ENCODE measurements at places on chromosomes 3 and 15. TPM values are rescaled to one million over a fixed set of nuclear protein-coding genes. Genes with fewer than 3 reads are reported as not detected.

Gene ACTR8
- polyA plus RNA-seq = 12.1 TPM

Gene KNL1
- 4.0 TPM for polyA plus RNA-seq

Gene BNC1
- polyA plus RNA-seq = 3.9 TPM

Gene FOXL2NB
- 0.01 TPM for polyA plus RNA-seq

Gene TTC23
- polyA plus RNA-seq = 3.0 TPM

Gene NMB
- 10.3 TPM for polyA plus RNA-seq

Gene ISL2
- polyA plus RNA-seq = 0.10 TPM

Gene PPP1R14D
- polyA plus RNA-seq = not detected

Gene PATL2
- polyA plus RNA-seq = 0.18 TPM

Gene HACD2
- polyA plus RNA-seq = 17.0 TPM

Gene ALCAM
- 46.3 TPM for polyA plus RNA-seq

Gene CORO2B
- polyA plus RNA-seq = 2.9 TPM

Gene NUP210
- 0.14 TPM for polyA plus RNA-seq

Gene GP9
- not detected for polyA plus RNA-seq

Gene MUC20
- 0.18 TPM for polyA plus RNA-seq

Gene GUCA1C
- polyA plus RNA-seq = not detected

Gene MITF
- 1.6 TPM for polyA plus RNA-seq

Gene KBTBD12
- polyA plus RNA-seq = not detected

Gene COL6A5
- polyA plus RNA-seq = not detected

Gene LRRIQ4
- 0.04 TPM for polyA plus RNA-seq

Gene ST8SIA2
- polyA plus RNA-seq = 0.46 TPM

Gene GPR27
- not detected for polyA plus RNA-seq

Gene ZNF80
- polyA plus RNA-seq = not detected

Gene IL5RA
- not detected for polyA plus RNA-seq

Gene MCF2L2
- polyA plus RNA-seq = 0.15 TPM

Gene ITIH1
- not detected for polyA plus RNA-seq

Gene DAPK2
- polyA plus RNA-seq = 2.8 TPM

Gene RTP3
- not detected for polyA plus RNA-seq

Gene CLSTN2
- polyA plus RNA-seq = 0.26 TPM

Gene IQCF2
- not detected for polyA plus RNA-seq

Gene SRPRB
- polyA plus RNA-seq = 22.7 TPM

Gene GATA2
- 28.8 TPM for polyA plus RNA-seq

Gene THOC7
- 11.6 TPM for polyA plus RNA-seq

Gene UROC1
- not detected for polyA plus RNA-seq

Gene SLC22A13
- polyA plus RNA-seq = 0.11 TPM

All from endothelial cell of umbilical vein (primary cell).